Heart right ventricle (tissue), 16 donors: ENCODE measurements at places on chromosomes 3 and 15.

- no peaks in the 10 kb centered on the region for H3K36me3 ChIP-seq
- DNase-seq, result no peak
- no peak overlapping the region for H3K4me3 ChIP-seq
- H3K27ac ChIP-seq, result no peak overlapping the region
Observed at GRCh38 chr3:93988283-93988682, 8.3 kb downstream of the ARL13B start.

DNA sequence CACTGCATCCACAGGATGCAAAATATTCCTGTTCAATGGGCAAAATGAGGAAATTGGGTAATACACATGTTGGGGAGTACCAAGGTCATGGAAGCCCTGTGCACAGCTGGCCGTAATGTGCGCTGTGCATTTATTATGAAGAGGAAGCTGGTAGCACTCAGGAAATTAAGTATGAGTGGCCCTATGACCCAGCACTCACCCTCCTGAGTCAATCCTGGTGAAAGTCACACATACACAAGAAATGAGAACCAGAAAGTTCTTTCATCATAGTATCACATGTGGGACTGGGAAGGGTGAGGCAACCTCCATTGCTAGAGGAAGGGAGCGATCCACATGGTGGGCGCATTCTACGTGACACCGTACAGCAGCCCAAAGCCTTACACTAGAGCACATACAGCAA lies 11.4 kb upstream of the PRR20G start:
- H3K36me3 ChIP-seq, result no peaks in the 10 kb centered on the region
- H3K27me3 ChIP-seq, result no peaks in the 10 kb centered on the region
- DNase-seq, result no peak
- no peak overlapping the region for H3K27ac ChIP-seq
- H3K4me1 ChIP-seq, result no peaks in the 10 kb centered on the region
- H3K4me3 ChIP-seq, result no peak overlapping the region

- DNase-seq, result no peak
- H3K27me3 ChIP-seq, result no peaks in the 10 kb centered on the region
- no peak overlapping the region for H3K27ac ChIP-seq
- no peak overlapping the region for H3K4me3 ChIP-seq
Observed at GRCh38 chr3:171741377-171741776, 68.9 kb downstream of the PLD1 start.

DNA sequence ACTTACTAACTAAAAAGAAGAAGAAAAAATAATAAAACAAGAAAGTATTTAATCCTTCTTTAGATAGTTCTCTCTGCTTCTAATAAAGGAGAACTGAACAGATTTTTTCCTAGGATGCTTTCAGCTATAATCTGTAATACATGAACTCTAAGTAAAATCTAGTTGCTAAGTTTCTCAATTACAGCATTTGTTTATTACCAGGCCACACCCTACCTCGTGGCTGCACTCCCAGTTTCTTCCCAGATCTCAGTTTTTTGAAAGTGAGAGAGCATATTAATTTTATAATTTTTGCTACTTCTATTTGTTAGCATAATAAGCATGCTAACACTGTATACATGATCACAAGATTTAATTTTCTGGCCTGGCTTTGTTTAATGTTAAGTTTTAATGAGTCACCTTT lies 258.3 kb downstream of the IL5RA start:
- H3K27ac ChIP-seq, result no peak overlapping the region
- no peaks in the 10 kb centered on the region for H3K27me3 ChIP-seq
- H3K36me3 ChIP-seq, result no peaks in the 10 kb centered on the region
- H3K4me1 ChIP-seq, result no peaks in the 10 kb centered on the region
- H3K4me3 ChIP-seq, result no peak overlapping the region
- no peak for DNase-seq

- DNase-seq, result no peak
- H3K27ac ChIP-seq, result no peak overlapping the region
- no peaks in the 10 kb centered on the region for H3K36me3 ChIP-seq
- H3K27me3 ChIP-seq, result no peaks in the 10 kb centered on the region
Observed at GRCh38 chr3:191385101-191385500, 54.8 kb upstream of the UTS2B start.

DNA sequence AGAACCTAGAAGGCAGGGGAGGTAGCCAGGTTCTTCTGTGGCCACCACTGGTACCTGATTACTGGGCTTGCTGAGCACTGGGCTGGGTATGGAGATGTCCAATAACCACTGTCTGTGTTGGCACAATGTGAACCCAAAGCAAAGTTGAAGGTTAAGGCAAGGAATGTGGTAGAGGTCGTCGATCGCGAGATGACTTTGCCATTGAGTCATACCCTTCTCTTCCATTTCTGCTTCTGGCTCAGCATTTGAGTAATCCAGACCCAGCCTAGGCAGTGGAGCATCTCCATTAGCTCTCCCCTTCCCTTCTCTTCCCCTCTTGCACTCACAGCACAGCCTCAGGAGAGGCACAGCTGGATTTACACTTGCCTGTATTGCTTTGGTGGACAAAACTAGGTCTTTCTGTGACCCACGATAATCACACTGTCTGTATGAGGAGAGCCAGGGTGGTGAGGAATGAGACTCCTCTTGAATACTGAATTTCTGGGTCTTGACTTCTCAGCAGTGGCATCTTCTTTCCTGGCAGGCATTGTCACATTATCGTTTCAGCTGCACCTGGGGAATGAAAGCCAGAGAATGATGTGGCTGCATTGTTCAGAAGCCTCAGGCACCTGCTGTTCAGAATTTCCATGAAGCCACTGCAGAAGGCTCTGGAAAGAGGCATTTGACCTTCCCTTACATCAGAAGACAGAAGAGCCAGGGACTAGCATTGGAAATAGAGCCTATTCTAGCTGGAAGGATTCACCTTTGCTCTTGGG lies 272.6 kb downstream of the PDCD6IP start:
- no peaks in the 10 kb centered on the region for H3K36me3 ChIP-seq
- no peaks in the 10 kb centered on the region for H3K27me3 ChIP-seq

DNA sequence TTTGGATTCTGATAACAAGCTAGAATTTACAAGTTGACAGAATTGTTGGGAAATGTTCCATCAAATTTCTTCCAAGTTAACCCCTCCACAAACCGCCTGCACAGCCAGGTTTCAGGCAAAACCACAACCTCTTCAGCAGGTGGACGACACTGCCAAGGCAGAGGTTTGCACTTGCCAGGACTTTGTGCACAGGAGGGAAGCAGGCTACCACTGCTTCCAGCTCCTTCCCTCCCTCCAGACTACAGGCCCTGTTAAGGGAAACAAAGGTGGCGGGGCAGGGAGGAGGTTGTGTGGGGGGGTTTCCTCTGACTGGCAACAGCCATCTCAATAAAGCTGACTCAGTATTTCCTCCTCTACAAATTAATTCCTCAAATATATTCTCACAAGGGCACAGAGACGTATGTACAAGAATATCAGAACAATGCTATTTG lies 42.2 kb downstream of the TBC1D2B start:
- no peaks in the 10 kb centered on the region for H3K36me3 ChIP-seq
- no peaks in the 10 kb centered on the region for H3K27me3 ChIP-seq
- no peak overlapping the region for H3K4me3 ChIP-seq
